Calu3 (cell line): ENCODE measurements at places on chromosomes 7 and 10. TPM values are rescaled to one million over a fixed set of nuclear protein-coding genes. Genes with fewer than 3 reads are reported as not detected.

DNA sequence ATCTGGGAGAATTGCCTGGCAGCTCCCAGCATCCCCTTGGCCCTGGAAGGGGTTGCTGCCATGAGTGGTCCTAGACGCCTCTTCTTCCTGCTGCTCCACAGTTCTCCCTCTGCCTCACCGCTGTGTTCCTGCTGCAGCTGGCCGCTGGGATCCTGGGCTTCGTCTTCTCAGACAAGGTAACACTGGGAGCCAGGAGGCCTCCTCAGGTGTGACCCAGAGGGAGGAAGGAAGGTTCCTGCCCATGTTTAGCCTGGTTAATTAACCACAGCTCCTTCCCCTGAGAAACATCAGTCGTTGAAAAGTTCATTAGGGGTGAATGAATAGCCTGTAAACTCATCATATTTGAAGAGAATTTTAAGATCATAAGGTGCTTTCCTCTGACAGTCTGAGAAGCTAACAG lies 18.2 kb downstream of the TSPAN33 start:
- H3K4me3 ChIP-seq = no peak overlapping the region
- peaks cover 5% of the 10 kb centered on the region for H3K36me3 ChIP-seq
- H3K4me1 ChIP-seq = no peaks in the 10 kb centered on the region
- H3K27ac ChIP-seq = no peak overlapping the region
- H3K27me3 ChIP-seq = no peaks in the 10 kb centered on the region

DNA sequence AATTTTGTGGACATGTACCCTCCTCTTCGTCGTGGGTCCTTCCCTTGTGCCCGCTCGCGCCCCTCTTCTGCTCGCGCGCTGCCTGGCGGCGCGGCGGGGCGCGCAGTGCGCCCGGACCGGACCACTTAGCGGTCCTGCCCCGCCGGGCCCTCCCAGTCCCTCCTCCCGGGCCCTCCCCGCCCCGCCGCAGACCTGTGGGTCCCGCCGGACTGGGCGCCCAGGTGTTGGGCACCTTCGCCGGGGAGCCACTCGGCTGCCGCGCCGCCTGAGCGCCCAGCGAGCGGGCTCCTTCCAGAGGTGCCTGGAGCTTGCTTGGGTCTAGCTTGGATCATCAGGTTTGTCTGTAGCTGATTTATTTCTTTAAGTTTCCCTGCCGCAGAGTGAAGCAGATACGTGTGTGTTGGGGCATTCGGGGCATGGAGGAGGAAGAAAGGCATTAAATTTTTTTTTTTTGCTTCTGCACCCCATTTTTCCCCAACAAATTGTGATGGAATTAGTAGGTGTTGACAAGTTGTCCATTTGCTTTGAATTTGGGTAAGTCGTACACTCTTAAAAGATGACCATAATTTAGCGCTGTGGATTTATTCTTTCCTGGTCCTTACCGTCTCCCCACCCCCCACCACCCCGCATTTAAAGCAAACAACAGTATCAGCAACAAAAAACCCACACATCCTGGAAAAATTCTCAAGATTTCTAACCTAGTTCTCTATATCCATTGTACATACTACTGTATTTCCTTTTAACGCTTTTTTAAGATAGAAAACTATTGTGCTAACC lies 905 bp downstream of the C1GALT1 start:
- H3K27ac ChIP-seq = peak overlapping the region; percentile 57
- no peaks in the 10 kb centered on the region for H3K27me3 ChIP-seq

- no peaks in the 10 kb centered on the region for H3K4me1 ChIP-seq
- H3K27ac ChIP-seq = no peak overlapping the region
- no peaks in the 10 kb centered on the region for H3K36me3 ChIP-seq
- H3K27me3 ChIP-seq = peaks cover 93% of the 10 kb centered on the region
- no peak for DNase-seq
- H3K4me3 ChIP-seq = no peak overlapping the region
Measured at GRCh38 chr10:49079072-49079471, 36.2 kb downstream of the VSTM4 start.

GRCh38 chr10:82811621-82812020 lies 936.6 kb downstream of the NRG3 start:
- H3K4me3 ChIP-seq = no peak overlapping the region
- peaks cover 9% of the 10 kb centered on the region for H3K4me1 ChIP-seq
- no peaks in the 10 kb centered on the region for H3K36me3 ChIP-seq
- H3K27ac ChIP-seq = no peak overlapping the region
- DNase-seq = peak; percentile 36

DNA sequence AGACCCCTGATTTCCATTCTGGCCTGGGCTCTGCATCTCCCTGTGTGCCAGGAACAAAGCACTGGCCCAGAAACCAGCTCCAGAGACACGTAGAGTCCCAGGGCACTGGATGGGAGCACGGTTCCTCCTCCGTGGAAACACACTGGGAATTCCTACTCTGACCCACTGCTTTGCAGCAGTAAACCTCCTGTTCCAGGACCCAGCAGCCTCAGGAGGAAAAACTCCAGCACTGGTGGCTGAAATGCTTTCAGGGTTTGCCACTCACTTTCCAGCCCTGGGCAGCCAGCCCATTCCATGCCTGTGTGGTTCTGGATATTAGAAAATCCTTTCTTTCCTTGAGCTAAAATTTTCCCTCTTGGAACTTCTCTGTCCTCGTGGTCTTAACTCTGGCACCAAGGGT lies 58.0 kb downstream of the FAM171A1 start:
- H3K4me1 ChIP-seq = no peaks in the 10 kb centered on the region
- no peaks in the 10 kb centered on the region for H3K36me3 ChIP-seq
- peaks cover 76% of the 10 kb centered on the region for H3K27me3 ChIP-seq
- no peak overlapping the region for H3K27ac ChIP-seq

DNA sequence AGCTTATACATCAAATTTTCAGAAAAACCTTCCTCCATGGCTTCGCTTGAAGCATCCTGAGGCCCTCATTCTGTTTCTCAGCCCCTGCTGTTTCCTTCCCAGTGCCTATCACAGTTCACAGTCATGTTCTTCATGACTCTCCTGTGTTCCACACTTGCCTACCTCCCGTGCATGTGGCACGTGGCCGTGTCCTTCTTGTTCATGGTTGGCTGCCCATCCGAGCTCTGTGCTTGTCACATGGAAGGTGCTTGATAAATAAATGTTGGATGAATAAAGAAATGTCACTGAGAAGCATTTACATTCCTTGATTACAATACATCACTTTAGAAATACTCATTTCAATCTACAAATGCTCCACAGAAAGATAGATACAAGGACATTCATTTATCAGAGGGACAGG lies 23.7 kb upstream of the EGFR start:
- H3K27ac ChIP-seq = peak overlapping the region; percentile 47
- no peak for DNase-seq
- peaks cover 32% of the 10 kb centered on the region for H3K4me1 ChIP-seq
- H3K36me3 ChIP-seq = peaks cover 4% of the 10 kb centered on the region

DNA sequence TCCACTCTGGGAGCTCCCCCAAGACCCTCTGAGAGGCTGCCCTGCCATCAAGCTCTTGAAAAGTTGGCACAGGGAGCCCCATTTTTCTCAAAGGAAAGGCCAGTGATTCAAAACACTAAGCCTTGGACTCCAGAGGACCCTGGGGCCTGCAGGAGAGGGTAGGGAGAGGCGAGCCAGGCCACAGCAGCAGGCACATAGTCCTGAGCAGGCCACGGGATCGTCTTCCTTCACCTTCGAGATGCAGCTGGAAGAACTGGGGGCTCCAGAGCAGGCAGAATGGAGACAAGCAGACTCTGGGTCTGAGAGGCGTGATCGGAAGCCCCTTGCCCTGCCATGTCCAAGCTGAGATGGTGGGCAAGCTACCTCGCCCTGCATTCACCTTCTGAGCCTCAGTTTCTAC lies 13.9 kb downstream of the TNS3 start:
- DNase-seq = no peak
- peaks cover 41% of the 10 kb centered on the region for H3K36me3 ChIP-seq
- H3K4me1 ChIP-seq = peaks cover 40% of the 10 kb centered on the region
- no peaks in the 10 kb centered on the region for H3K27me3 ChIP-seq
- no peak overlapping the region for H3K4me3 ChIP-seq

GRCh38 chr10:96082153-96082552 lies 38.8 kb downstream of the CCNJ start:
- no peaks in the 10 kb centered on the region for H3K27me3 ChIP-seq
- no peaks in the 10 kb centered on the region for H3K4me1 ChIP-seq
- no peaks in the 10 kb centered on the region for H3K36me3 ChIP-seq
- no peak for DNase-seq
- H3K27ac ChIP-seq = no peak overlapping the region

DNA sequence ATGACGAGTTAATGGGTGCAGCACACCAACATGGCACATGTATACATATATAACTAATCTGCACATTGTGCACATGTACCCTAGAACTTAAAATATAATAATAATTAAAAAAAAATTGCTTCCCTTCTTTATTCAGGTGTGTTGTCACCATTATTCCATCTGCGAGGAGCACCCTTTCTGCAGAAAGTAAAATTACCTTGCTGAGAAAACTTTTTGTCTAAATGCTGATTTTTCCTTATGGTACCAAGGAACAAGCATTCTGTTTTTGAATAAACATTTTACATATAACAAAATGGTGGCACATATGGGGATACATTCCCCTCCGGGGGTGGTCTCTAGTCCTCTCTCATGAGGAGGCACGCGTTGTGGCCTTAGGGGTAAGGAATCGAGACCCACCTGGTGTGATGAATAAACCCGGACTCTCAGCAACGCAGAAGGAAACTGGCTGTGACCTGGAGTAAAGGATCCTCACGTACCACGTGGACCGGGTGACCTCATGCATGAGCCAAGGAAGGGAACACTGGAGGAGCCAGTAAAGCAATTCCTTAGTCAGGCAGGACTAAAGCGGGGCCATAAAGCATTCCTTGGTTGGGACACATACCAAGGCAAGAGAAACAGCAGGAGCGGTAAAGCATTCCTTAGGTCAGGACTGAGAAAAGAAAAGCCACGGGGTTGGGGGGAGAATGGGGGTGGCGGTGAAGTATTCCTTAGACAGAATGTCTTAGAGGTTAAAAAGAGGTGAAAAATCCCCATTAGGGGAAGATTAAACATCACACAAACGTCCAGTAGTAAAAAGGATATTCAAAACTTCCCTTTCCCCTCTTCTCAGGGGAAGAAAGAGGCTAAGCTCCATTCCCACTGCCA lies 20.8 kb upstream of the OPTN start:
- no peak for DNase-seq
- H3K4me1 ChIP-seq = no peaks in the 10 kb centered on the region
- peaks cover 26% of the 10 kb centered on the region for H3K27me3 ChIP-seq
- H3K27ac ChIP-seq = no peak overlapping the region

TRIL gene
- total RNA-seq = 0.44 and 0.47 TPM in 2 replicates

SPDYE5 gene
- not detected in 2 replicates for total RNA-seq
